SHP77 (cell line): ENCODE measurements at places on chromosomes 3 and 15.
A peak's percentile ranks its signal among the peaks of the same experiment; 100 is the strongest.

DNA sequence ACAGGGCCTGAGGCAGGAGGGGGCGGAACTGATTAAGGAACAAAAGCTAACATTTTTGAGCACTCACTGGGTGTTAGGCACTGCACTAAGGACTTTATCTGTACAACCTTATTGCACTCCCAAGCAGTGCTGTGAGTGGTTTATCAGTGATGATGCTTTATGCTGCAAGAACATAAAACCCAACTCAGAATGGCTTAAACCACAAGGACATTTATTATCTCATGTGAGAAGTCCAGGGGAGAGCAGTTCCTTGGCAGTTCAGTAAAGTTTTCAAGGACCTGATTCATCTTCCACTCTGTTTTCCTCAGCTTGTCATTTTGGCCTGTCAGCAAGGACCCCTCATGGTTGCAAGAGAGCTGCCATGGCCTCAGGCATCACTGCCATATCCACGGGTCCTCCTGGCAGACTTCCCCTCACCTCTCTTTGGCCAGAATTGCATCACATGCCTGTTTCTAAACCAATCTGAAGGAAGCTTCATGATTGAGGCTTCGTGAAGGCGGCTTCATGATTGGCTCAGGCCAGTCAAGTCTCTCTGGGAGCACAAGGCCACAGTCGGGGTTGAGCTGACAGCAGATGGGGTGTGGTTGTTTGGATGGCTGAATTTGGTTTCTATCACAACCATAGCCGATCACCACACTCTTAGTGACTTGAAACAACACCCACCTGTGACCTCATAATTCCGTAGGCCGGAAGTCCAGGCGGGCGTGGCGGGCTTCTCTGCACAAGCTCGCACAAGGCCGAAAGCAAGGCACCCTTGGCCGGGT lies 15.8 kb downstream of the EFCC1 start:
- DNase-seq, result no peak

DNA sequence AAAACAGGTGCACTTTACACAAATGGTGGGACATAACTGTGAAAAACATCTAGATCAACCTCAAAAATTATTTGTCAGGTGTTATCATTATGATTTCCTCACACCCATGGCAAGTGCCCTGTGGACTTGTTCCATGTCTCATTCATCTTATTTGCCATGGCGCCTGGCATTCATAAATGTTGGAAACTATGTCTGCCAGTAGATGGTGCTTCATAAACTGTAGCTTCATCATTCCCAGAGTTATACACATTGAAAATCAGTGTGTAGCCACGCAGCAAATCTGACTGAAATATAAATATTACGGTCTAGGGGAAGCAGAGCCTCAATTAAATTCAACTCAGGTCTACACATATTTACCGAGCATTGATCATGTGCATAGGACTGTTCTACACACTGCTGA lies 90.7 kb downstream of the IMPG2 start:
- peak; percentile 9 for DNase-seq

DNA sequence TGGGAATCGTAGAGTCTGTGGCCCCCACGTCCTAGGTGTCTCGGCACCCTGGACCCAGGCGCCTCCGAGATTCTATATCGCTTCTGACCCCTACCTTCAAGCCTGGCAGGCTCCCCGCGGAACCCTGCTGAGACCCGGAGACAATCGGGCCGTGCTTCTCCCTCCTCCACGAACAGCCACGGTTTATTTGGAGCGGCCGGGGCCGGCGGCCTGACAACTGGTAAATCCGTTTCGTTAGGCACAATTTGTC lies 1.4 kb downstream of the GATA2 start:
- no peak for DNase-seq

GRCh38 chr3:138442433-138442832 lies 8.0 kb downstream of the ESYT3 start:
- no peak for DNase-seq

DNA sequence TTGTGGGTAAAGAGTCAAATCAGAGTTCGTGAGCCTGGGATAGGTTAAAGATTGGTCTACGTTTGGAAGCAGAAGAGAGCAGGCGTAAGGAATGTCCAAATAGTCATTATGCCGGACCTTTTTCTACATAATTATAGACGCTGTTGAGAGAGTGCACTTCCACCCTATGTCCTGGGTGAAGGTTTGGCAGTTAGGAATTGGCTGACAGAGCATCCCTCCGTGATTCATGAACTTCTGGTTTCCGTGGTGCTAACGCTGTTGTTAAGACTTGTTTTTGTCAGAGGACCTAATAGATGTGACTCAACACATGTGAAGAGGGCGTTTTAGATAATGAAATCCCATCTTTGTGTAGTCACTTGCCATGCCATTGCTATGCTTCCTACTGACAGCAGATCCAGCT lies 1.1 kb downstream of the EAF1 start:
- DNase-seq, result no peak

GRCh38 chr3:191353022-191353777 lies 22.9 kb upstream of the UTS2B start:
- no peak for DNase-seq

GRCh38 chr3:10817506-10817905 lies 1.5 kb downstream of the SLC6A11 start:
- no peak for DNase-seq

- no peak for DNase-seq
Observed at GRCh38 chr3:183895774-183896173, 11.1 kb upstream of the PARL start.

GRCh38 chr3:38027466-38028465 lies 1.7 kb downstream of the PLCD1 start:
- no peak for DNase-seq

- peak; percentile 52 for DNase-seq
Observed at GRCh38 chr3:194364652-194365434, 4.7 kb downstream of the LRRC15 start.

DNA sequence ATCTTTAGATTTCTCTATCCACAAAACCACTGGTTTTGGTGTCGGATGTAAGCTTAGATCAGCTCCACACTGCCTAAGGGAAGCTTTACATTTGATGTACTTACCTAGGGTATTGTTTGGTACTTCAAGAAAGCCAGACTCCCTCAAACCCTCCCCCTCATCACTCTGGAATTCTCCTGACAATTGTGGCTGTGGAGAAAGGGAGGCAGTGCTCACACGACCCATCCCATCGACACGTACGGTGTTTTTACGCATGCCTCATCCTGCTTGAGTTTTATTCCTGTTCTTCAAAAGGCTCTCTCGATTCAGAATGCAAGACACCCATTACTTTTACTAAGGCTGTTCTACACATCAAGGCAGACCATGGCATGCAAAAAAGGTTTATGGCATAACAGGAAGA lies 67.3 kb upstream of the ONECUT1 start:
- DNase-seq, result no peak

DNA sequence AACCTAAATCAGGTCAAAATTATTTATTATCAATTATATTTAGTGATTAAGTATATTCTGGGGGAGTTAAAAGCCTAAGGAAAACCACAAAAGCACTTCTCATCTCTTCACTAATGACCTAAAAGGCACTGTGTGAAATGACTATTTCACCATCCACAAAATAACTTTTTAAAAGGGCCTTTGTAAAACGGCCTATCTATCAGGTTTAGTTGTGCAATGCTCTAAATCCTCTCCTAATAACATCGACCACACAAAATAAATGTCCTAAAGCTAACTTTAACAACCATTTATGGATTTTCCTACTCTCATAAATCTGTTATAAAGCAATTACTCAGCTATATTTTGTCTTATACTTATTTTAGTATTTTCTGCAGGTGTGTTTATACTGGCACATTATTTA lies 1066.3 kb downstream of the ROBO1 start:
- DNase-seq, result no peak

DNA sequence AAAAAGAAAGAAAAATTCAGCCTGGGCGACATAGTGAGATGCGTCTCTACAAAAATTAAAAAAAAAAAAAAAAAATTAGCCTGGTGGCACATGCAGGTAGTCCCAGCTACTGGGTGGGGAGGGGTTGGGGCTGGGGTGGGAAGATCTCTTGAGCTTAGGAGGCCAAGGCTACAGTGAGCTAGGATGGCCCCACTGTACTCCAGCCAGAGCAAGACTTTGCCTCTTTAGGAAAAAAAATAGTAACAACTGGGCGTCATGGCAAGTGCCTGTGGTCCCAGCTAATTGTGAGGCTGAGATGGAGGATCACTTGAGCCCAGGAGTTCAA lies 23.9 kb upstream of the PPP4R2 start:
- no peak for DNase-seq

DNA sequence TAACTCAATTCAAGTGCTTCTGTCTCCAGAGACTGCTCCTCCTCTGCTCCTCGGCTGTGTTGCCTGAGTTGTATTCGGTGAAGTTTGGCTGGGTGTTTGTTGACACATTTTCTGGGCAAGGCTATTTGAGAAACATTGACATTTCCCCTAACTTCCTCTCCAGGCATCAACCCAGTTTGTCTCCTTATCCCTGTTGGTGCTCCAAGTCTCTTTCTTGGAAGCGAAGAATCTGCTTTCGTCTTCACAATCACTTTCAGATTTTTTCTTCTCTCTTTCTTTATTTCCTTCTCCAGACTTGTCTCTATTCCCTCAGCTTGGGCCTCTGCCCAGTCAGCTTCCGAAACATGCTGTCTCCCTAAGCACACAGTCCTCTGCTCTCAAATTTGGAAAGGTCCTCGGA lies 84.7 kb downstream of the ETV5 start:
- no peak for DNase-seq

DNA sequence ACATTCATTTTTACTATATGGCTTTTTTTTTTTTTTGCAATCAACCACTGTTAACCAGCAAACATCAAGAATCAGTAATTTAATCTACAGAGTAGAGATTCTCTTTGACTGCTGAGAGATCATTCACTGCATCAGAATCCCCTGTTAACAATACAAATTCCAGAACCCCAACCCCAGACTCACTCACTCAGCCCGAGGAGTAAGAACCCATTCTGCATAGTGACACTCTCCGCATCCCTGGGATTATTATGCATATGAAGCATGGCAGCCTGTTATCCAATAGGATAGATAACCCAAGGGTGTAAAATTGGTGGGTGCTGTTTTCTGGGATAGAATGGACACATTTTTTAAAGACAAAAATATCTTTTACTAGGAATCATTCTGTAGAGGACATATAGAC lies 76.3 kb upstream of the CCDC39 start:
- no peak for DNase-seq

- no peak for DNase-seq
Observed at GRCh38 chr3:188949456-188949855, 222.3 kb upstream of the TPRG1 start.

DNA sequence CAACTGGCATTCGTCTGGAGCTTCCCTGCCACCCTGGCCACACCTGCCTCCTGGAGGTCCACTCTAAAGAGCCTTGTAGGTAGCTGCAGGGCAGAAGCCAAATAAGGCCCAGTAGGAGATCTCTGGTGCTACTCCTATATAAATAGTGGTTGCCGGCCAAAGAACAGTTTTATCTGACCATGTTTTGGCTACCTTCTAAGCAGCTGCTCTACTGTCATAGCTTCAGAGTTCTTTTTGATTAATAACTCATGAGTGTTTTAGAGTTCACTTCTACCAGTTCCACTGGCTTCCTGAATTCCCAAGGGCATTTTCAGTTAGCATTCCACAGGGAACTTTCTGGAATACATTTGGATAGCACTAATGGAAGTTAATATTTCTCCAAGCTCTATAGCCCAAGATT lies 154.6 kb downstream of the B3GALNT1 start:
- DNase-seq, result no peak

GRCh38 chr3:16112910-16113504 lies 61.5 kb upstream of the GALNT15 start:
- no peak for DNase-seq

DNA sequence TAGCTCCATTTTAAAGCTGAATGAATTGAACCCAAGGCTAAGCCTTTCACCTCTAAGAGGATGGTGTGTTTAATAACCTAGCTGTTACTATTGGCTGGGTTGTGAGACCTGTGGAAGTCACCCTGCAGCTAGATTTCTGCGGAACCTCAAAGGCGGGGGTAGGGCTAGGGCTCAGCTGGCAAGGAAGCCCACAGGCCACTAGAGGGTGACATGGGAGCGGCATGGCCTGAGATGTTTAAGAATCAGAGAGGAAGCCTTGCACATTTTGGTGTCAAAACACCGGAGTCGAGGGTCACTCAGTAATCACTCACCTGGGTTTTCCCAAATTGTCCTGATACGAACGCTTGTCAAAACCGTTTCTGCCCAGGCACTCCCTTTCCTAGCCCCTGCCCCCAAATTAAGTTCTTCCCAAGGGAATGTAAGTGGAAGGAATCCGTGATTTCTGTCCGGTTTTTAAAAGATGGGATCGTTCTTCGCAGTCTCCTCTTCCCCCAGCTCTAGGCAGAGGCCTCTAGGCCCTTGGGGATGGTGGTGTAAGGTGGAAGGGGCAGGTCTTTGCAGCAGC lies 3.8 kb upstream of the ACAD9 start:
- peak; percentile 62 for DNase-seq
